ENCODE measurements at places on chromosomes 7 and 10.

- DNase-seq: no peak
Observed at GRCh38 chr10:95290461-95291364, at the start of gene PDLIM1. Gene PDLIM1, minus strand, starts transcription at chr10:95291003. Its CDS starts 88 bp downstream, at chr10:95290915.

DNA sequence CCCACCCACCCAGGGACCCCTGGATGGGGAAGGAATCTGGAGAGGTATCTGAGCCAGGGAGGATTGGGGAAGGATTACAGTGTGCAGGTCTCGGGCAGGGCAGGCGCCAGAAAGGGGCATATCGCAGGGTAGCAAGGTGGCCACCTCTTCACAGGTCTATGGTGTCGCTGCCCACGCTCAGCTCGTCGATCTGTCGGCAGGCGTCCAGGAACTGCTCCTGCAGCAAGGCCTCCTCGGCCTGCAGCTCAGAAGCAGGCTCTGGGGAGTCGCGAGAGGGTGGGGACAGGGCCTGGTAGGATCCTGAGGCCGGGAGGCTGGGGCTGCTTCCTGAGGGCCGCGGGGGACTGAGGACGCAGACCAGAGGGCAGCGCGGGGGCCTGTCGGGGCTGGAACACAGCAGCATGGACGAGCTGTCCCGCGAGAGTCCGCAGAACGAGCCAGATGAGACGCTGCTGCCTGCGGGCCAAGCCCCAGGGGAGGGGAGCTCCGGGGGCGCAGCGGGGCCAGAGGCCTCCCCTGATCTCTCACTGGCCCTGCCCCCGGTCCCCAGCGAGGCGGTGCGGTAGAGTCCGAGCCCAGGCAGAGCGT, 7.1 kb upstream of the RBM28 start:
- no peak for DNase-seq

- DNase-seq: no peak
Observed at GRCh38 chr7:102261451-102261850, 25.2 kb upstream of the SH2B2 start.

- DNase-seq: no peak
Observed at GRCh38 chr10:124092860-124093773, at the start of gene CHST15. Gene CHST15, minus strand, starts transcription at chr10:124093598. Its CDS starts 47,386 bp downstream, at chr10:124046212.

- DNase-seq: no peak
Observed at GRCh38 chr7:122643250-122643649, 55.7 kb downstream of the RNF133 start.

GRCh38 chr10:132446661-132447445, 49.9 kb downstream of the PWWP2B start:
- DNase-seq: no peak

- DNase-seq: no peak
Observed at GRCh38 chr10:43203448-43204041, 63.3 kb downstream of the RASGEF1A start.

DNA sequence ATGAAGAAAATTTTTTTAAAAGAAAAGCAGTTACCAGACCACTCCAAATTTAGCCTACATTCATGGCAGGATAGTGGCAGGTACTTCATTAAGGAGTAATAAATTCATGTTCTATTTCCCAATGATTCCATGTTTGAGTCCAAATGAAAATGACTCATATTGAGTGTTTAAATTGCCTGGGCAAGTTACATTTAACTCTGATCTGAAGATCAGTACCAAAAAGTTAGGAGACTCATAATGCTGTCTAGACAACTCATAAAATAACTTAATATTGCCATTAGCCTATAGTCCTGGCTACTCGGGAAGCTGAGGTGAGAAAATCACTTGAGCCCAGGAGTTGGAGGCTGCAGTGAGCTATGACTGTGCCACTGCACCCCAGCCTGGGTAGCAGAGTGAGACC, 13.0 kb downstream of the BRAF start:
- no peak for DNase-seq

DNA sequence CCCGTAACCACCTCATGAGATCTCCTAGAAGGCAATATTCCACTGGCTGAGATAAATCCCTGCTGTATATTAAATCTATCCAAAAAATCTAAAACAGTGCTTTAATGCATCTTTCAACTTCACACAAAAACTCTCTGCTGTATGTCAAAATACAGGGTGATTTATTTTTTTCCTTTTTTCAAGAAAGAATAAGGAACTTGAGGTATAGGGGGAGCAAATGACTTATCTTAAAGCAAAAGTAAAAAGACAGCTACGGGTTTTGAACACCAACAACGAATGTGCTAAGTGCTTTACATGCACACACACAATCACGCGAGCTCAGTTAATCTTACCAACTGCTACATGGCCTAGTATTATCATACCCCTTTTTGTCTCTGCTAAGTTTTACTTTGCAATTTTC, 168.9 kb upstream of the PHF14 start:
- no peak for DNase-seq

GRCh38 chr10:75398200-75398691, 3.3 kb downstream of the ZNF503 start:
- no peak for DNase-seq

DNA sequence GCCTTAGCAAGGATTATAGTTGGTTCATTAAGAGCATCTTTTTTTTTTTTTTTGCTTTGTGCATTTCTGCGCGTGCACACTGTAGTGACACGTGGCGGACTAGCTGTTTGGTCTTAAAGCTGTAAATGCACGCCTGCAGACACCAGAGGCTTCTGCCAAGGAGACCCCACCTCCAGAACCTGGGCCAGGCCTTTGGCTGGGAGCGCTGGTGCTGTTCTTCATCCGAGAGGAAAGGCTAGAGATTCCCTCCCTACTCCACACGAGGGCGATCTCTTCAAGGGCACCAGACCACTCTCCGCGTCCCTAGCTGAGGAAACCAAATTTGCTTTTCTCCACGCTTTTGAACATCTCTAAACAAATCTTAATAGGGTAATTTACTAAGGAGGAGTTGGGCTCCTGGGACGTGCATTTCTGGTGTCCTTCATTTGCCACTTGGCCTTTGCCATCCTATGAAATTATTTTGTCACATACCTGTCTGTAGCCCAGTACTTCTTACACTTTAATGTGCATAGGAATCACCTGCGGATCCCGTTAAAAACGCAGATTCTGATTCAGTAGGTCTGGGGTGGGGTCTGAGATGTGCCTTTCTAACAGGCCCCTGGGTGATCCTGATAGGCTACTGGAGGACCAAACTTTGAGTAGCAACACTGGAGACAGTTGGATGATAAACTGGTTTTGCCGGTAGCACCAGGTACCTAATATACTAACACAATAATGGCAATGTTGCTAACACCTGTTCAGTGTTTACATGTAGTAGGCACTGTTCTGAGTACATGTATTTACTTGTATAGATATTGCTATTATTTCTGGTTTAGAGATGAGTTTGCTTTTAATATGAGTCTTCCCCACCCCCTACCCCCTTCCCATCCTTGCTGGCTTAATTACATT, 1.3 kb upstream of the SLC26A5 start:
- no peak for DNase-seq

GRCh38 chr7:90596671-90597562, 796 bp downstream of the CDK14 start:
- DNase-seq: no peak

DNA sequence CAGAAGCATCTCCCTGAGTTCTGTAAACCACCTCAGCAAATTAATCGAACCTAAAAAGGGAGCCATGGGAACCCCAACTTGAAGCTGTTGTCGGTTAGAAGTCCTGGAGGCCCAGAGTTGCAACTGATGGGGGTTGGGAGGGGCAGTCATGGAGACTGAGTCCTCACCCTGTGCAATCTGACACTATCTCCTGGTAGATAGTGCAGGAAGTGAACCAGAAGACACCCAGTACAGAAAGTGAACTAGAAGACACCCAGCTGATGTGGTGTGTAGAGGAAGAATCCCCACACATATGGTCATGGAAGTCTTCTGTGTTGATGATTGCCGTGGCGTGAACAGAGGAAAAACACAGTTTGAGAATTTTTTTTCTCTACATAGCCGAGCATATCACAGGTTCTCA, 58.8 kb upstream of the SRRM3 start:
- DNase-seq: no peak

DNA sequence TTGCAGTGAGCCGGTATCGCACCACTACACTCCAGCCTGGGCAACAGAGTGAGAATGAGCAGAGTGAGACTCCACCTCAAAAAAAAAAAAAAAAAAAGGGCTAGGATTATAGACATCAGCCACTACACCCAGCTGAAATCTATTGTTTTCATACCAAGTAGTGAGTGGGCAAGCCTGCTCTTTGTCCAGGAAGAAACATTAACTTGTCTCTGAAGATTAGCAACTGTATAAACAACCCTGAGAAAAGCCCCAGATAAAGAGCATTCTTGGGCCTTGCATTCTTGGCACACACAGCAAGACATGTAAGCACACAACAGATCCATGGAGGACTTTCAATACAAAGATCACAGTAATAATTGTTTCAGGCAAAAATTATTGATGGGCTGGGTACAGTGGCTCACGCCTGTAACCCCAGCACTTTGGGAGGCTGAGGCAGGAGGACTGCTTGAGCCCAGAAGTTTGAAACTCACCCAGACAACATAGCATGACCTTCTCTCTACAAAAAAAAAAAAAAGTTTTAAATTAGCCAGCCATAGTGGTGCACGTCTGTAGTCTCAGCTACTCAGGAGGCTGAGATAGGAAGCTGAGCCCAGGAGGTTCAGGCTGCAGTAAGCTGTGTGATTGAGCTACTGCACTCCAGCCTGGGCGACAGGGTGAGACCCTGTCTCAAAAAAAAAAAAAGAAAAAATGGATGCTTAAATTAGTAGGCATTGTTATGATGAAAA, 4.4 kb downstream of the PSPH start:
- no peak for DNase-seq

- no peak for DNase-seq
Observed at GRCh38 chr10:127337801-127338200, 141.4 kb upstream of the INSYN2A start.

GRCh38 chr7:7808156-7808555, 89.7 kb upstream of the RPA3 start:
- DNase-seq: no peak

- DNase-seq: no peak
Observed at GRCh38 chr10:89615824-89616223, 29.2 kb downstream of the PANK1 start.

- no peak for DNase-seq
Observed at GRCh38 chr10:58919927-58920654, 256.4 kb upstream of the PHYHIPL start.

DNA sequence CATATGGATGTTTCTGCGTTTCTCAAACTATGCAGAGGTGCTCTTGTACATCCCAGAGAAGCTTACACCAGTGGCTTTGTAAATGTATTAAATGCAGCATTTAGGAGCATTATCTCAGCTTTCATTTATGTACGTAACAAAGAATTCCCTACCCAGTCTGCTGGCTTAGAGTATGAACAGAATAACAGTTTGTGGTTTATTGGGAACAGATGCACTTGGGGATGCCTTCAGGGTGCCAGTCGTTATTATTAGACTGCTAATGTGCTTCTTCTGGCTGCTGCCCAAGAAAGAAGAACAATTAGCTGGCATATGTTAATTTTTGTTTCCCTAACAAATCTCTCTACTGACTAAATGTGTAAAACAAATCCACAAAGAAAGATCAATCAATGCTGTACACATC, 241.9 kb downstream of the FOXP2 start:
- no peak for DNase-seq

DNA sequence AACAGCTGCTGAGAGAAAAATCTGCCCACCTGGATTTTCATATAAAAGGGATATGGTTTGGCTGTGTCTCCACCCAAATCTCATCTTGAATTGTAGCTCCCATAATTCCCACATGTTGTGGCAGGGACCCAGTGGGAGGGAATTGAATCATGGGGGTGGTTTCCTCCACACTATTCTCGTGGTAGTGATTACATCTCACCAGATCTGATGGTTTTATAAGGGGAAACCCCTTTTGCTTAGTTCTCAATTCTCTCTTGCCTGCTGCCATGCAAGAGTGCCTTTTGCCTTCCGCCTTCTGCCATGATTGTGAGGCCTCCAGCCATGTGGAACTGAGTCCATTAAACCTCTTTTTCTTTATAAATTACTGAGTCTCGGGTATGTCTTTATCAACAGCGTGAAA, 20.8 kb upstream of the MKI67 start:
- no peak for DNase-seq
